ENCODE measurements at places on chromosomes 12 and 14. TPM values are rescaled to one million over a fixed set of nuclear protein-coding genes. Genes with fewer than 3 reads are reported as not detected.

DNA sequence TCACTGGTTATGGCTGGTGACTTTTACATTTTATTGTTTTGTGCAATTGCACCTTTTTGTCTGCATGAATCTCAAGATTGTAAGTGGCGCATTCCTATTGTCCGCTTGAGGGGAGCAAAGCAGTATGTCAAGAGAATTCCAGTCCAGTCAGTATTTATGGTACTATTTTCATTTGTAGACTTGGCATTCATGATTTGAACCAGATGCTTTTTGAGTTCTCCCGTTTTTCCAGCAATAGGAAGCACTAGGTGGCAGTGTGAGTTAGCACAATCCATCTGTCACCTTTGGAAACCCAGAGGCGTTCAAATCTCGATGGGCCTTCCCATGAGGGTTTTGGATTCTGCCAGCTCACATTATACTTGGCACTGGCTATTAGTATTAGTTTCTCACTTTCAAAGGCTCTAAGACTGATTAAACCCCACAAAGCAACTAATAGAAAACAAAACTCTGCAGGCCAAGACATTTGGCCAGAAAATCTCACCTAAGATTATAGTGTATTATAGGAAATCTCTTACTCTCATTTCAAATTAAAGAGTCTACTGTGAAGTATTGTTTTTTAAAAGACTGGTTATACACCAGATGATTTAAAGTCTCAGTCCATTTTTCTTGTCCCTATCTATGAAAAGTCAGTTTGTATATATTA is 2.2 kb downstream of the DACT1 start:
- peak; percentile 76 for DNase-seq

DNA sequence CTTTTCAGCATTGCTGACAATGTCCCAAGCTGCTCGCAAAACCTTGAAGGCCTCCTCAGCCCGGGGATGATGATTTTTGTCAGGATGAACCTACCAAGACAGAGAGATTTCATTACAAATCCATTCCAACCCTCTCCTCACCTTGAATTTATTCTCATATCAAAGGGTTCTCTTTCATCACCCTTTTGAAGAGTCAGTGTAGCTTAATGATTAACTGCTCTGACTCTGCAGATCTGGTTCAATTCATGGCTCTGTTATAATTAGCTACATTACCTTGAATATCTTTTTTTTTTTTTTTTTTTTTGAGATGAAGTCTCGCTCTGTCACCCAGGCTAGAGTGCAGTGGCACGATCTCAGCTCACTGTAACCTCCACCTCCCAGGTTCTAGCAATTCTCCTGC is 5.6 kb downstream of the ORMDL2 start:
- peak; percentile 74 for DNase-seq

GRCh38 chr12:111585690-111586089 is 13.4 kb downstream of the ATXN2 start:
- DNase-seq = no peak

DNA sequence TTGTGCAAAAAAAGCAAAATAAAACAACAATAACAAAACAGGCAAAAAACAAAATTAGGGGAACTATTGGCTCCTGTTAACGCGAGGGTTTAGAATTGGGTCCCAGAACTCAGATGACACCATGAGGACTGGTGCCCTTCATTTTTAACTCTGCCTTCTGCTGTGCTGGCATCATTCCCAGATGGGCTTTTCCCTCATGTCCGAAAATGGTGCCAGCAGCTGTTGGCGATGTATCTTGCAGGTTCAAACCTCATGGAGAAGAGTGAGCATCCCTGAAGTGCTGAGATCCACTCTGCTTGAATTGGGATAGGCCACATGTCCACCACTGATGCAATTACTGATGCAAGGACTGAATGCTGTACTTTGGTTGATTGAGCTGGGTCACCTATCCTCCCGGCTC is 61.1 kb downstream of the MYRFL start:
- no peak for DNase-seq

- no peak for DNase-seq
These were observed 165.5 kb upstream of the ATP2B1 start for GRCh38 chr12:89874146-89874545.

GRCh38 chr14:64826845-64827244 is 52.9 kb downstream of the SPTB start:
- DNase-seq = no peak

DNA sequence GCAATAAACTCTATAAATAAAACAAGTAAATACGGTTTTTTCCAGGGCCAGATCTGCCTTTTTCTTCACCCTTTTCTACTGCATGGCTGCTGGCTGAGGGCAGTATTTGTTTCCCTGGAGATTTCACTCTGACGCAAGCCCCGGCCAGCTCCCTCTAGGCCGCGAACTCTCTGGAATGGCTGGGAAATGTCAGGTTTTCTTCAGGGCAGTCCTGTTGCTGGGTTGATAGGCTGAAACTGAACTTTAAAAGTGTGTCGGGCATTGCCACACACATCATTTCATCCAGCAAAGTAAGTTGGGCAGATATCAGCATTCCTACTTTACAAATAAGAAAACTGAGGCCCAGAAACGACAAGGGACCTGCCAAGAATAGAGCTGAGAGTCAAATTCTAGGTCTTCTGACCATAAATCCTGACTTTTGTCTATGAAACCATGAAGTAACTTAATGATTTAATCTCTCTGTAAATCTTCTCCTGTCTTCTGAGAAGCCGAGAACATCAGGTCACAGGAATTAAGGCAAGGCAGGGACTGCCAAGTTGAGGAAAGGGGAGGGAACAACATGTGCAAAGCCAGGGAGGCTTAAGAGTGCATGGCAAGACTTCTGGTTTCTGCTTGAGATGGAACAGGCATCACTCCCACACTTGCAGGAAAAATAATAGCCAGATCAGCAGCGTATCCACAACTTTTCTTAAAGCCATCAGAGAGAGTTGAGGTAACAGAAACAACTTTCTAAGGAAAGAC is 205.0 kb upstream of the CCDC196 start:
- no peak for DNase-seq

DNA sequence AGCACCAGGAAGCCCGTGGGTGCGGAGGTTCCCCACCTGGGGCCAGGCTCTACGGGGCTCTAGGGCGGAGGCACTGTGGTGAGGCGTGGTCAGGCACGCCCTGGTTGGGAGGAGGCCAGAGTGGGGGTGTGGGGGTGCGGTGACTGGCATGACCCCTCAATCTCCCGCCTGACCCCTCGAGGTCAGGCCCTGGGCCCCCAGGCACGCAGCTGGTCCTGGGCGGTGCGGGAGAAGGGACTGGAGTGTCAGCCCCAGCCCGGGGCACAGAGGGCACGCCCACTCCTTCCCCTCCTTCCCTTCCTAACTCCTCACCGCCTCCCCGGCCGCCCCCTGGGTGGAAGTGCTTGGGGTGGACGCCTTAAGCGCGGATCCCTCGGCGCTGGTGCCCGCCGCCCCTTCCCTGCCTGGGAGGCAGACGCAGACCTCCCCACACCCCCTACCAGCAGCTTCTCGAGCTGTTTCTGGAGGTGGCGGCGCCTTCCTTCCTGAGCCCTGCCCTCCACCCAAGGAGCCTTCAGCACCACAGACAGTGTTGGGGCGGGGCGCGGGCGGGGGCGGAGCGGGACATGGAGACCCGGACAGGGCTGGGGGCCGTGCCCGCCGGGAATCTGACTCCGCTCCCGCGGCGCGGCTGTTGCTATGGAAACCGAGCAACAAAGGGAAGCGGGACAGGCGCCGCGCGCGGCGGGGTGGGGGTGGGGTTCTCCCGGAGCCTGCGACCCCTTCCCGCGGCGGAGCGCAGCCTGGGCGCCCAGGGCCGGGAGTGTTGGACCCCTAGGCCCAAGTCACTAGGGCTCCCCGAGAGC is 741 bp upstream of the CRIP2 start:
- peak; percentile 86 for DNase-seq

GRCh38 chr12:58502841-58503240 is 417.5 kb downstream of the LRIG3 start:
- peak; percentile 38 for DNase-seq

DNA sequence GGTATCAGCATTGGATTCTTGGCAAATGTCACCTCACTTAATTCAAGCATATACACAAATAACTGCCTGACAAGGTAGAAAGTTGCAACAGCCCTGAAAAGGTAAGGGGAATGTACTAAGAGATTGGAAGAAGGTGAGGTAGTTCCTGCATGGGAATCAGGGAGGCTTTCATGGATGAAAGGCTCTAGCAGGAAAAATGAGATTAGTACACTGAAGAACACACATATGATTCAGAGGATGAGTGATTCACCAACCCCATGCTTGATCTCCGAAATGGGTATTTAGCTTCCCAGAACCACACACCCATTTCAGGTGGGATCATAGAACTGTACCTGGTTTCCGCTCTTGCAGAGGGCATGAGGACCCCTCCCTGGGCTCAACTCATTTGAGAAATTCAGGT is 65.8 kb downstream of the PAH start:
- no peak for DNase-seq

DNA sequence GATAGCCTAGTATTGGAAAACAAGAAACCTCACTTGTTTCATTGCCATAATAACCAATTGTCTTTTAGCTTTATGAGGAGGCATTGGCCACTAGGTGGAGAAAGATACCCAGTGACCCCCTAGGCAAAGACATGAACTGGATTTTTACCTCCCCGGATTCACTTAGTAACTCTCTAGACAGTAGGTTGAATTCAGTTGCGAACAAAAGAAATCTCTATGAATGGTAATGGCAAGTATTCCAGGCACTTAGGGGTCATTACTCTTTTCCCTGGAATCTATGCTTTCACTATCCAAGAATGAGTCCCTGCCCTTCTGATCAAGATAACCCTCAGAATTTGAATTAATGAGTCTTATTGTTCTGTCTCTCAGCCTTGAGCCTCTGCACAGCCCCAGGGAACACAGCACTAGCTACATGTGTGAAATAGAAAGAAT is 29.5 kb upstream of the RHOJ start:
- peak; percentile 38 for DNase-seq

GRCh38 chr12:116455540-116456329 is 103.4 kb upstream of the MAP1LC3B2 start:
- DNase-seq = peak; percentile 93

DNA sequence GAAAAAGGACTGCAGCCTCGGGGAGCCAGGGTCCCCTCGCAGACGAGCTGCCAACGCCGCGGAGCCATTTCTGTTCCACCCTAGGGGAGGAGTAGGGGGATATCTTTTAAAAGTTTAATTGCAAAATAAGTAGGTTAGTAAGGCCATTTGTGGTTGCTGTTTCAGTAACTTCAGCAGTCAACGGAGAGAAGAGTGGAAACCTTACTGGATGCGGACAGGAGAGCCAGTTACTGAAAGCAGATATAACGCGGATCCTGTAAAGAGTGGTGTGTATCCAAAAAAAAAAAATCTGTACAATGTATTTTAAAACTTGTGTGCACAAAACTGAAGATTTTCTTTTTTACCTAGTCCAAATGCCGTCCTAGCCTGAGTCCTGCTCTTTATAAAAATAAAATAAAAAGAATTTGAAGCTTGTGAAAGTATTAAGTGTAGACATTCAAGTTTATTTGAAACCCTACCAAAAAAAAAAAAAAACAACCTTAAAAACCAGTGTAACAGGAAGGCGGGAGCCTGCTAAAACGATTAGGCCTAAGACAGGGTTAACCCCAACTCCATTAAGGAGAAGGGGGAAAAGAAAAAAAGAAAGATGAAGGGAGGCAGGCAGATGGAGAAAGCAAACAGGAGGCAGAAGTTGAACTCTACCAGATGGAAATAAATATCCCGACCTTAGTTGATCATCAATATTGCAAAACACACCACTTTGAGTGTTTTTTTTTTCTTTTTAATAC is 1.0 kb upstream of the BTG1 start:
- DNase-seq = peak; percentile 61

DNA sequence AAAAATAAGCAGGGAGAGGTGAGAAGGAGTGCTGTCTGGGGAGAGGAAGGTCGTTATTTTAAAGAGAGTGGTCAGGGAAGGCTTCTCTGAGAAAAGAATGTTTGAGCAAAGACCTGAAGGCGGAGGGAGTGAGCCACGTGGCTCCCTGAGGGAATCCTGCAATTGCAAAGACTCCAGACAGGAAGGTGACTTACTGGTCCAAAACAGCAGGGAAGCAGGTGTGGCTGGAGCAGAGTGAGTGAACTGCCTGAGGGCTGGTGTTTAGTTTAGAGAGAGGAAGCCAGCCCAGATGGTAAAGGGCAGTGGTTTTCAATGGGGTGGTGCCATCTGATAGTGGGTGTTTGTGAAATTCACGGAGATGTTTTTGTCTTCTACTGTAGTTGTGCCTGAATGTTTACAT is 58.8 kb upstream of the LTA4H start:
- DNase-seq = peak; percentile 38

GRCh38 chr12:65853489-65854157 is 29.3 kb downstream of the HMGA2 start:
- DNase-seq = no peak

DNA sequence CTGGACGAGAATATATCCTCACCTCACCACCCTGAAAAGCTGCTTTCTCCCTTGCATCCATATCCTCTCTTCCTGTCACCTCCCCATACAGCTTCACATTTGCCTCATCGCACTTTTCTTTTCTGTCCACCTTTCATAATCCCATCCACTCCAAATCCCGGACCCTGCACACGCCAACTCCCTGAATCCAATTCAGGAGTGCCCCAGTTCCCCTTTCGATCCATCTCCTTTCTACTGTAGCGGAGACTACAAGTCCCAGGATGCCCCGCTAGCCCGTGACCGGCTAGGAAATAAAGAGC is 2.5 kb downstream of the TMEM253 start:
- no peak for DNase-seq

The HOXC5 gene
- 0.80 TPM for total RNA-seq

The NRXN3 gene
- total RNA-seq = 2.9 TPM

The CPSF2 gene
- 59.7 TPM for total RNA-seq

The ARF3 gene
- total RNA-seq = 50.7 TPM

The ART4 gene
- total RNA-seq = not detected

The CLEC6A gene
- total RNA-seq = 0.20 TPM

The KLHL33 gene
- total RNA-seq = not detected

The TMED10 gene
- total RNA-seq = 361 TPM

All from renal cortical epithelial cell (primary cell).